ENCODE measurements at places on chromosomes 7 and 10.

GRCh38 chr10:130066743-130067142, 43.9 kb downstream of the C10orf143 start:
- DNase-seq = no peak

- no peak for DNase-seq
Measured at GRCh38 chr10:118914629-118915028, 114.9 kb upstream of the NANOS1 start.

GRCh38 chr10:122237331-122237990, 33.6 kb upstream of the BTBD16 start:
- no peak for DNase-seq

DNA sequence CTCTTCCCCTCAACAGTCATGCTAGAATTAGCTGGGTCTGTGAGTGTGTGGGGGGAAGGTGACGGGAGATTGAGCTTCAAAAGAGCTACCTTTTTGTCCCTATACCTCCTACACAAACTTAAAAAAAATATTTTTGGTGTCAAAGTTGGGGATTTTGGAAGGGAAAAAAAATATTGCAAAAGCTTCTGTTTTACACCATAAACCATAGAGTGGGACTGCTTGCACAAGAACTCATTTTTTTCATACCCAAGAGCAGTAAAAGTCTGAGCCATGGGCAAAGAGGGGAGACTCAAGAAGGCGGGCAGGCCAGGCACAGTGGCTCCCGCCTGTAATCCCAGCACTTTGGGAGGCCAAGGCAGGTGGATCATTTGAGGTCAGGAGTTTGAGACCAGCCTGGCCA, 9.4 kb upstream of the ZDHHC4 start:
- no peak for DNase-seq

GRCh38 chr7:150939466-150939865, 38.7 kb downstream of the KCNH2 start:
- no peak for DNase-seq

DNA sequence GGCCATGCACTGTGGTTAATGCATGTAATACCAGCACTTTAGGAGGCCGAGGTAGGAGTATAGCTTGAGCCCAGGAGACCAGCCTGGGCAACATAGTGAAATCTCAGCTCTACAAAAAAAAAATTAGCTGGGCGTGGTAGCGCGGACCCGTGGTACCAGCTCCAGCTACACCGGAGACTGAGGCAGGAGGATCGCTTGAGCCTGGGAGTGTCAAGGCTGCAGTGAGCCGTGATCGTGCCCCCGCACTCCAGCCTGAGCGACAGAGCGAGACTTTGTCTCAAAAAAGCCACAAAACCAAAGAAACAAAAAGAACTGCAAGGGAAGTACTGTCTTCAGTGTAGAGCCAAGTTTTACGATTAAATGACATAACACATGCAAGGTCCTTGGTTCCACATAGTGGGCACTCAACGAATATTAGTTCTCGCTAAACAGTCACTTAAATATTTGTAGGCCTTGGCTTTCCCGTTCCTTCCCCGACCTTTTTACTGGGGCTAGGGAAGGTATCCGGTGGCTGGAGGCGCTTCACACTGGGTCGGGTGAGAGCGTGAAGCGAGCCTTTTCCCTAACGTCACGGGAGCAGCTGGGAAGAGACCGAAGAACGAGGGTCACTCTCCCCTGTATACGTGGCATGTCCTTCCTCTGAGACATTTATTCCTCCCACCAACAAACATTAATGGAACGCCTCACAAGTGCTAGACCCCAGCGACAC, 993 bp upstream of the SND1 start:
- no peak for DNase-seq

- DNase-seq = no peak
Measured at GRCh38 chr7:9231630-9232121, 798.3 kb downstream of the NXPH1 start.

Measured in HTR-8/SVneo (cell line).